ENCODE measurements at places on chromosomes 7 and 10.

GRCh38 chr10:21279217-21279575, 246.3 kb downstream of the SKIDA1 start:
- no peak for DNase-seq

GRCh38 chr10:46257099-46257498, 29.7 kb upstream of the ANTXRL start:
- DNase-seq, result no peak

DNA sequence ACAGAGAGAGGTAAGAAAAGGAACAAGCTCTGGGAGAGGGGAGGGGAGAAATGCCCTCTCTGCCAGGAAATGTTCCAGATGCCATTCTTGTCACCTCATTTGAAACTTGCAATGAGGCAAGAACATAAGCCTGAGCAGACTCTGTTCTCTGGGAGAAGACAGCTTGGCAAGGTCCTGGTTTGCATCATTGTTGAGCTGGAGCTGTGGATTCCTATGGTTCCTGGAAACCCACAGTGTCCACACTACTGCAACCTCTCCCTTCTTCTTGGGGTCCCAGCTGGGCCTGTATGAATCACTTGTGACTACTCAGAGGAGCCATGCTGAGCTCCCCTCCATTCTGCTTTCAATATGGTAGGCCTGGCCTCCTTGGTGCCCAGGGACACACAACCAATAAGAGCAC, 60.8 kb upstream of the HECTD2 start:
- no peak for DNase-seq

DNA sequence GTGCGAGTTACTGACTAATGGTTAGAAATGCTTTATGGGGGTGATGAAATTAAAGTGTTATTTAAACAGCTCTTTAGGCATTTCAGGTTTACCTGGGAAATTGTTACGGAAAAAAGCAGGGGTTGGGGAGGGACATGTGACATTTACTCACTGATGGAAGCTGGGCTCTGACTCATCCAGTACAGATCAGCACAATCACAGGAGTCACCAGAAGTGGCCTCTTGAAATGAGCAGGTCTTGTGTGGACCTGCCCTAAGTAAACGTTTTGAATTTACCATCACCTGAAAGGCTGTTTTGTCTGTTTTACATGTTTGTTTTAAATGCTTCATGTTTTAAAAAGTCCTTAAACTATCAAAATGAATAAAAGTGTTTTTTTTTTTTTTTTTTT, 2.3 kb downstream of the GLRX3 start:
- DNase-seq, result no peak

GRCh38 chr10:133230387-133231195, 574 bp downstream of the UTF1 start:
- DNase-seq, result no peak

GRCh38 chr10:126252884-126253610, 135.2 kb downstream of the ADAM12 start:
- no peak for DNase-seq

GRCh38 chr10:7340179-7340874, 70.5 kb downstream of the SFMBT2 start:
- DNase-seq, result no peak

- DNase-seq, result no peak
Measured at GRCh38 chr10:66322777-66323176, 603.1 kb upstream of the LRRTM3 start.

DNA sequence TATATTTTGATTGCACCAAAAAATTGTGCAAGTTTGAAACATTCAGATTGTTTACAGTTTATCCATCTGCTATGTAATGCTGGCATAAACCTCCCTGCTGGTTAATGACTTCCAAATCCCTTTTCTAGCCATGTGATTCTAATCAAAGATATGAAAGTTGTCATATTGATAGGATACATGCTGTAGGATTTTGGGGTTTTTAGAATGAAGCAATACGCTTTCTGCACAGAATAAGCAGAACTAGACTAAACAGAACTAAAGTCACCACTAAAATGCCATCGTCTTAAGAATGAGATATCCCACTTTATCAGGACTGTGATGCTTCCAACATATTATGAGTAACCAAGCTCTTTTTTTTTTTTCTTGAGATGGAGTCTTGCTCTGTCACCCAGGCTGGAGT, 856 bp downstream of the SSMEM1 start:
- DNase-seq, result no peak

- no peak for DNase-seq
Measured at GRCh38 chr10:119211176-119211575, 3.8 kb downstream of the GRK5 start.

- DNase-seq, result no peak
Measured at GRCh38 chr10:62813981-62814380, 2.2 kb downstream of the EGR2 start.

DNA sequence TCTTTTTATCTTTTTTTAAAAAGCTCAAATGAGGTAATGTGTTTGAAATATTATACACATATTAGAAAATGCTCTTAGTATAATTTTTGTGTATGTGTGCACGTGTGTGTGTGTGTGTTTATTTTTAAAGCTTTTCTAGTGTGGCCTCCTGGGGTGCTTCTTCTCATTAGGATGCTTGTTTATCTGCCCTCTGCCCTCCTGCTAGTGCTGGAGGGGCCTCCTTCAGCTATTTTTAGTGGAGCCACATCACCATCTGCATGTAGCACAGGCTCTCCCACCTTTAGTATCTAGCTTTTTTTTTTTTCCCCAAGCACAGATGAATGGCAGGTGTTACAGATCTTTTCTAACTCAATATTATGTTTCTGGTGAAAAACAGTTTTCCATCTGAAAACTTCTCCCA, 155.7 kb upstream of the TMEM229A start:
- DNase-seq, result no peak

GRCh38 chr10:24727786-24728185, 4.1 kb upstream of the ARHGAP21 start:
- no peak for DNase-seq

GRCh38 chr10:125060482-125060825, 99.9 kb downstream of the CTBP2 start:
- no peak for DNase-seq

All from activated naive CD4-positive, alpha-beta T cell (primary cell).